ENCODE measurements at places on chromosomes 3 and 15.

GRCh38 chr3:108208831-108209230 is 13.4 kb downstream of the IFT57 start:
- DNase-seq: no peak

- DNase-seq: no peak
These were observed 42.8 kb upstream of the TMEM115 start for GRCh38 chr3:50401978-50402595.

DNA sequence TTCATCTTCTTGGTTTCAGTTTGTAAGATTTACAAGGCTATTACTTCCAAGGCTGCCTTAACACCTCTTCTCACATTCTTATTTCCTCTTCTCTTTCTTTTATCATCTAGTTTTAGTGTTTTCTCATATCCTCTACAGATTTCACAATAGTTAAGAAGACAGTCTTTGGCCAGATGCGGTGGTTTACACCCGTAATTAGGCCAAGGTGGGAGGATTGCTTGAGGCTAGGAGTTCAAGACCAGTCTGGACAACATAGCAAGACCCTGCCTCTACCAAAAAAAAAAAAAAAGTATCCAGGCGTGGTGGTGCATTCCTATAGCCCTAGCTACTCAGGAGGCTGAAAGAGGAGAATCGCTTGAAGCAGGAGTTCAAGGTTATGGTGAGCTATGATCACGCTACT is 3.5 kb upstream of the ALDH1A2 start:
- no peak for DNase-seq

DNA sequence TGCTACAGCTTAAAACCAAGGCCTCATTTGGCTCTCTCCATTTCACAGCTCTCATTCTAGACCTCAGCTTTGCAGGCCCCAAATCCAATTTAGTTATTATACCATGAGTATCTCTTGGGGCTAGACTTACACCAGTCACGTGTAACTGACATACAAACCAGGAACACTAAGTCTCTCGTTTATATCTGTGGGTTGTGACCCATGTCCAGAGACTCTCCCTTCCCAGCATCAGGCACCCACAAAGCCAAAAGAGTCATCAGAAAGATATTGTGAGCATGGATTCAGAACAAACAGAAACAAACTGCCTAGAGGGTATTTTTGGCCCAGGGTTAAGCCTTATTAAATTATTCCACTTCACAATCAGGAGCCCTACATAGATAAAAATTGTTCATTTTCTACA is 5.6 kb upstream of the CCDC13 start:
- DNase-seq: no peak

DNA sequence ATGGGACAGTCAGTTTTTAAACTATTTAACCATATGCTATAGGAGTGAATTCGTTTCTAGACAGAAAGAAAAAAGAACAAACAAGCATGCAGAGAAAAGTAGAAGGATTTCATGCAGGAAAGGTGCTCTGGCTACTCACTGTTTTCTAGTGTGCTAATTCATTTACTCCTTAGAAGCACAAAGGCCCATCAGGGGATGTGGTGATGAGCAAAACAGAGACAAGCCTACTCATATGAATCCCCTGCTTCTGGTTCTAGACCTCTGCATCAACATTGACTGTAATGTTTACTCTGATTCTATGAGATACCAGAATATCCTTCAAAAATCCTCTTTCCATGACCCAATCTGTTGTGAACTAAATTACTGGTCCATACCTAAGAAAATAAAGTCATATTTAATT is 801.9 kb downstream of the PLOD2 start:
- DNase-seq: no peak

DNA sequence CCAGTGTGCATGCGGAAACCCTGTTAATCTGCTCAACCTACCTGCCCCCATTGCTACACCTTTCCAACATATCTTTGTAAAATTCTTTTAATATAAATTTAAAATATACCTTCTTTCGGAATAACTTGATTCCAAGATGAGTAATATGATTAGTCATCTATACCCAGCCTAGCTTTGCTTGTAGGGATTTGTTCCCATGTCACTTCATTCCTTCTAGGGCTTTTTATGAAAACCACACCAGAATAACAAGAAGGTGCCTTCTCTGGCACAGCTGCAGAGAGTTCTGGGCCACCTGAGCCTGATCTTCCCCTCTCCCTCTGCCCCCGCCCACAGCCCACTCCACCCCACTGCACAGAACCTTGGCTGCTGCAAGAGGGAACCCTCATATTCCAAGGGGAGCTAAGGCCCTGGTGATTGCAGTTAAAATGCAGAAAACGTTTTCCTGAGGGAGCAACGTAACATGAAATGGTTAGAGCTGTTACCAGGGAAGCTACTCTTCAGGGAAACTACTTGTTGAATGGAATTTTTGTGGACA is 38.6 kb upstream of the HACD2 start:
- DNase-seq: no peak
